Hematopoietic multipotent progenitor cell treated with erythropoietin and hydrocortisone succinate and interleukin-3 and kit ligand, for 8 days (in vitro differentiated cells): ENCODE measurements at places on chromosomes 3 and 15.

DNA sequence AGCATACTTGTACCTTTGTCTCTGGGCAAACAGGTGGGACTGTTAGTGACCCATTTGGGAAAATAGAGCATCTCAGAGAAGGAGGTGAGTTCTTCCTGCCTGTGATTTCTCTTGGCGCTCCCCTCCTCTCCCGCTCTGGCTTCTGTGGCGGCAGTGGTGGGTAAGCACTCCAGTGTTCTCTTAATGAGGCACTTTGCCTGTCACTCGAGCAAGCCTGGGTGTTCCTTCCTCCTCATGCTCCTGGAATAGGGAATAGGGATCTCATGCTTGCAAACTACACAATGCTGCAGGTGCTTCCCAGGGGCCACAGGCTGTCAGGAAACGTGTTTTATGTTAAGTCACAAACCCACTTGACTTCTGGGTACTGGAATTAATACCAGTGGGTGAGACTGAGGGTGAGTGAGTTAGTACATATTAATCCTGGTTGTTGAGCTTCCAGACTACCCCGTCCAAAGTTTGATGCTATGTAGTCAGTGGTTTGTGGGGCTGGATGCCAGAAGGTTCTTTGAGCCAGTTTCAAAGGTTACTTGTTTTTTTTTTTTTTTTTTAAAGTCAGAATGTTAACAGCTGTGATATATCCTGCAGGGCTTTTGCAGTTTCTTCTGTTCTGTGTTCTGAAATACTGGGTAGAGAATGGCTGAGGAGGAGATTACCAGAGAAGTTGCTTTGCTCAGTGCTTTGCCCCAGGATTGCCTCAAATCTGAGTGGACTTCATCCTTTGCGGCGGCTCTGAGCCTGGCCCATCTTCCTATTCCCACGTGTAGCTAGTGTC lies 30.5 kb downstream of the EDEM1 start:
- DNase-seq: no peak

GRCh38 chr15:93452537-93453211 lies 363.7 kb upstream of the RGMA start:
- DNase-seq: no peak

DNA sequence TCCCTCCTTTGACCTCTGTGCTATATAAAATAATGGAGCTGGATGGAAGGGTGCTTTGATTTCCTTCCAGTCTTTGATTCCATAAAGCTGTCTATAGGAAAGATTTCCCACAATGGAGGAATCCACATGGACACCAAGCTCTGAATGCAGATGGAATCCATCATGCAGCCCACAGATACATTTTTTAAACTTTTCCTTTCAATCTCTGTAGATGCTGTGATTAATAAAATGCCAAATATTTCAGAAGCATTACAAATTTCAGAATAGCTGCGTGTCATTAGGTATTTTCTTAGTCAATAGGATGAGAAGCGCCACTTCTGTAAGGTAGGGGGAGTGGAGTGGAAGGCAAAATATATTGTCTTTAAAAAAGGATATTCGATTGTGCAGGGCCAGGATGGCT lies 489.0 kb downstream of the NTRK3 start:
- no peak for DNase-seq

- DNase-seq: no peak
These were observed 131.7 kb upstream of the FAM3D start for GRCh38 chr3:58798312-58798711.

DNA sequence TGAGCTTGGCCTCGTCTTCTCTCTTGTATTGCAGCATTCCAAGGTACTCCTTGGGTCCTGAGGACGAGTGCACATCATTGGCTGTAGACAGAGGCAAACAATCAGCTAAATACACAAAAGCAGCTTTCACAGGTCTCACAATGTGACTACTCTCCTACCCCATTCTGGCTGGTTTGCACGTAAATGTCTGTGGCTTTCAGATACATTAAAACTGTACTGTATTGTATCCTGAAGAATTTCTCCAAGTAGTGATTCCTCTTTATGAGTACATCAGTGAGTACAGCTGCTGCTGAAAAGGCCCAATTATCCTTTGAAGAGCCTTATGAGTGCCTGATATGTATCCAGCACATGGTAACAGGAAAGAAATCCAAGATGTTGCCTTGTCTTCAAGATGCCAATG lies 22.0 kb upstream of the GNB5 start:
- no peak for DNase-seq

- no peak for DNase-seq
These were observed 98.3 kb downstream of the LIPC start for GRCh38 chr15:58530056-58530590.

DNA sequence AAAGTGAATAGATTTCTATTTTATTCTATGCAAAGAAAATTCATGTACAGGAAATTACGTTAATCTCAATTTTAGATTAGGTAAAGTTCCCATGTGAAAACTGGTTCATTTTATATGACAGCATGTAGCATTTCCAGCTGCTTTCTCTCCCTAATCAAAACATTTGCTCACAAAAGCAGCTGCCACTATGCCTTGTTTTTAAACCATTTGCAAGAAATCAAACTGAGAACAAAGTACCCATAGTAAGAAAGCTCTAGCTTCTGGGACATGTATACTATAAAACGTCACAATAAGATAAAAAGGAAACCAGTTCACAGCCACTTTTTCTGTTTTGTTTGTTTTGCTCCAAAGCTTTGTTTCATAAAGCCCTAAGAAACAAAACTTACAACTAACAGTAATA lies 5.0 kb upstream of the CRYBG3 start:
- no peak for DNase-seq

GRCh38 chr15:76565366-76565765 lies 228.8 kb downstream of the ISL2 start:
- no peak for DNase-seq

DNA sequence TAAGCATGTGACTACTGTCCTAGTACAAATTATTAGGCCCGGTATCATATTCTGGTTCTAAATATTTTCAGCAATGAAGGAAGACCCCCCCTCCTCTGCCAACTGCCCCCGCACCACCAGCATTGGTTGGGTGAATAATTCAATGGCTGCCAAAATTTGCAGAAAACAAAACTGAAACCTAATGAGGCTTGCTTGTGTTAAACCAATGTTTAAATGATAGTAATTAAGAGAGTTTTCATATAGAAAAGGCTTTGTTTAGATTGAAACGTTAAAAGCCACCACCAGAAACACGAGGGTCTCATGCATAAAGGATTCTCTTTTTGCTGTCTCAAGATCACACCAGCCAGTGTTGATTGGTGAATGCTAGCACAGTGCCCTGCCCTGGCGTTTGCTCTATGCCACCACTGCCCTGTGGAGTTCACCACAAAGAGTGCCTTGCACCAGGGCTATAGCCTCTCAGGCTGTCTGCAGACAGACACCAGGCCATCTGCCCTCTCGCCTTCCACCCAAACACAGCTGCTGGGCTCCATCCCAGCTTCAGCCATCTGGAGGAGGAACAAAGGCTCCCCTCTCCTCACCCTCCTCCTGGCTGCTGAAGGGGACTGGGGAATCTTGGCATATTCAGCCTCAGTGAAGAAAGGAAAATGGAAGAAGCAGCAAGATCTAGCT lies 200.3 kb upstream of the PFN2 start:
- DNase-seq: no peak

DNA sequence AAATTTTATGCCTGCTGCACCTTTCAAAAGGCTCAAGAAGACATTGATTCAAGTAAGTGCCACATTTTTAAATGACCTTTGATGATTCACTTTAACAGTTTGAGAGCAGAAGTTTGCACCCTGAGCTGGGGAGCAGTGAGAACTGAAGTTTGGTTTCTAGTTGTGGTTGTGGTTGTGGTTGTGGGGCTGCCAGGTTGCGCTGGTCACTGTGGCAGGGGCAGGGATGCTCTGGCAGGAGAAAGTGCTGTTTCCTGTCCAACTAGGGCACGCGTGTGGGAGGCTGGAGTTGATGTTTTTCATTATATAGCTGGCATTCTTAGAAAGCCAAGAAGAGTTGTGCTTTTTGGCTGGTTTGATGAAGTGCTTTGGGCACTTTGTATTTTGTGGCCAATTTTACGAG lies 339.7 kb upstream of the NR2F2 start:
- no peak for DNase-seq

DNA sequence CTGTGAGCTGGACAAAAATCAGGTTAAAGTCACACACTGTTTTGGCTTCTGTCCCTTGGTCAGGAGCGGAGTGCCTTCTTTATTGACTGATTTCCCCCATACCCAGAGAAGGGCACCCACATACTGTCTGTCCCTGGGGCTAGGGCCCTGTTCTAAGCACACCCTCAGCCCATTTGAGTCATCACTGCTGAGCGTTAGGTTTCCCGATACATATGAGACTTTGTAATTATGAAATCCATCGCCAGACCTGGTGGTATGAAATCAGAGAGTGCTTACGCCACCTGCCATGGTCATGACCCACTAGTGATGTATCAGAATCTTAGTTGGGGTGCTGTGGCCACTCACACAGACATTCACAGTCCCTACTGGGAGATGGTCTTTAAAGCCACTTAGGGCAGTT lies 96.8 kb downstream of the CHDH start:
- no peak for DNase-seq

DNA sequence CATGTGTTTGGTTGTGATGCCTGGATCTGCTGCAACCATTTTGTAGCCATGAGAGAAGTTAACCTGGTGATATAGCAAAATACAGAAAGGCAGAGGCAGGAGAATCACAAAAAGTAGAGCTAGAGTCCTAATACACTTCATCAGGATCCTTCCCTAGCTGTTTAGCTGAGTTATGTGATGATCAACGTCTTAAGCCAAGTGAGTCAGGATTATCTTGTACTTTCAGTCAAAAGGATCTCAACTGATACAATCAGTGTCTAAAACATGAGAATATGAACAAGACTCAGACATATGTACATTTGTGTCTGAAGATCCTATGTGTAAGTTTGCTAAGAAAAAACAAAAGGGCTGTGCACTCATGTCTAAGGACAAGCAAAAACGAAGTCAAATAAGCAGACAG lies 236.9 kb downstream of the NTRK3 start:
- DNase-seq: no peak

GRCh38 chr3:113265231-113265630 lies 53.9 kb downstream of the BOC start:
- no peak for DNase-seq
